ENCODE measurements at places on chromosomes 1 and 21.

GRCh38 chr1:118948351-118948750 lies 39.8 kb downstream of the TBX15 start:
- no peak for DNase-seq

DNA sequence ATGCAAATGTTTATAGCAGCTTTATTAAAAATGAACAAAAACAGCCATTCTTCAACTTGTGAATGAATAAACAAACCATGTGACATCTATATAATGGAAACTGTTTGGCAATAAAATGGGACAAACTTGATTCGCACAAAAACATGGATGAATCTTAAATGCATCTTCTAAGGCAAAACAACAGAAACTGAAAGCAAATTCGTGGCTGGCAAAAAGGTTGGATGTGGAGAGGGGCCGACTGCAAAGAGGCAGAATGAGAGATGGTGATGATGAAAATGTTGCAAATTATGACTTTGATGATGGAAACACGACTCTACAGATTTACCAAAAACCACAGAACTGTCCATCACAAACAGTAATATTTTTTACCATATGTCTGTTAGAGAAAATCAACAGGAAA lies 327.0 kb upstream of the NR5A2 start:
- DNase-seq = no peak

- DNase-seq = no peak
Measured at GRCh38 chr1:47555841-47556560, 118.2 kb downstream of the FOXD2 start.

- DNase-seq = no peak
Measured at GRCh38 chr1:187157552-187157951, 328.8 kb downstream of the PLA2G4A start.

DNA sequence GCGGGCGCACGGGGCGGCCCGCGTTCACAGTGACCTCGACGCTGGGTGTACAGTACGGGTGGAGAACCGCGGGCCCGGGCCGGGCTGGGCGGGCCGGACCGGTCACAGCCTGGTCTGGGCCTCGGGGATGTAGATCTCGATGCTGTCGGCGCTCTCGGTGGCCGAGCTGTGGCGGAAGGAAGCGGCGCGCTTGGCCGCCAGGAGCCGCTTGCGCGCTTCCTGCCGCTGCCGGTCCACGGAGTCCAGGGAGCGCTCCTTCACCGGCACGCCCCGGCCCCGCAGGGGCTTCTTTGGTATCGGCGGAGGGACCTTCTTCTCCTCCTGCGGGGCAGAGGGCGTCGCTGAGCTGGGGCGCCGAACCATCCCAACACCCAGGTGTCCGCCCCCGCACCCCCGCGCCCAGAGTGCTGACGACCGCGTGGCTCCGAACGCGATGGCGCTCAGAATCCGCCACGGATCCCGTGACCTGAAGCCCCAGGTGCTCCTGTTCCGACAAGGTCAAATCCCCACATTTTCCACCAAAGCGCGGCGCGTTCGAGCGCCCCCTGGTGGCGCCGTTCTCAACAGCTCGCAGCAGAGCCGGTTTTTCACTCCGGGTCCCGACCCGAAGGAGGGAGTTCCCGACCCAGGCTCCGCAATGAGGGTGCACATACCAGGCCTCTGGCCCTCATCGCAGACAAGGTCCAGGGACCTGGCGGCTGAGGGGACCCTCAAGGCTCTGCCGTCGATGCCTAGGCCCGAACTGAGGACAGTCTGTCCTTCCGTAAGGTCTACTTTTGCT lies 6.6 kb upstream of the SMIM12 start:
- DNase-seq = peak; percentile 95

DNA sequence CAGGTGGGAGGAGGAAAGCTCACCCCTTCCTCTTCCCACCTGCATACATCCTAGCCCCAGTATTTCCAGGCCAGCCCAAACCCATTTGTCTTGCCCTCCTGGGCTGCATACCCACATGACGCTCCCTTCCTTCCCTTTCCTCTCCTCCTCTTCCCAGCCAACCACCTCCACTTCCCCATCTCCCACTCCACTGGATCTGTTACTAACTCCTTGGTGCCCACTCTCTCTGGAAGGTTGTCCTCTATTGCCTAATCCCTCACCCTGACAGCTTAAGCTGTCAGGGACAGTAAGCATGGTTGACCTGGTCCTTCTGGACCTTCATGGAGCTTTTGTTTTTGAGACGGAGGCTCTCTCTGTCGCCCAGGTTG lies 23.0 kb upstream of the SYNC start:
- no peak for DNase-seq

- no peak for DNase-seq
Measured at GRCh38 chr1:233144434-233144833, 151.1 kb downstream of the PCNX2 start.

DNA sequence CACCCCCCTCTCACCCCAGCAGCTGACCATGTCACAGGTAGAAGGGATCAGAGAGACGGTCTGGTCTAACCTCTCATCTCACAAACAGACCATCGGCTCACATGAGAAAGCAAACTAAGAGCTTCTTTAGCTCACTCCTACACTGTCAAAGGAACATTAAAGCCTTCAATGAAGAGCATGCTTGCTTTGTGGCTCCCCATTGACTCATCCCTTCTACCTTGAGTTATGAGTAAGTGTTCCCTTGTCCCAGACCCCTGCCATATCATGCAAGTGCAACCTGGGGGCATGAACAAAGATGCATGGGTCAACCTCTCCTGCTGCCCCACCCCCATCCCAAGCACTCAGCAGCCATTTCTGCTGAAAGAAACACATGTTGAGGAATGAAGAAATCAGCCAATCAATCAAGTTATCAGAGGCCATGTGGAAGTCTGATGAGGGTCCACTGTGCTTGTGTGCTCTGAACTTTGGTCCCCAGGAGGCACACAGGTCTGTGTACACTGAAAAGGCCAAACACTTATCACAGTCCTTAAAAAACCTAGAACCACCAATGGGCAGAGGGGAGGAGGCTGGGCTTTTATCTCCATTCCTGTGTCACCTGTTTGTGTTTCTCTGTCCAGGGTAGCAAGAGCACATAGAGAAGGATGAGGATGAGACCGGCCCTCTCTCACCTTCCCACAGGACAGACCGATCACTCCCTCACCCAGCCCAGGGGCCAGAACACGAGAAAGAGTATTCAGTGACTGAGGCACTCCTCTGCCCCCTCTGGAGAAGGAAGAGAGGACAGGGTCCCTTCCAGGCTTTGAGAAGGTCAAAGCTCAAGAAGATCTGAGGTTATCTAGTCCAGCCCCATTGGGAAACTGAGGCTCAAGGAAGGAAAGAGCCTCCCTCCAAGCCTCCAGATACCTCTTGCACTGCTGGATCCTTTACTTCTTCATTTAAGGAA lies 9.5 kb downstream of the ETNK2 start:
- no peak for DNase-seq

GRCh38 chr1:24759492-24759891 lies 14.2 kb downstream of the CLIC4 start:
- DNase-seq = no peak

- peak; percentile 23 for DNase-seq
Measured at GRCh38 chr21:44547656-44548331, 3.5 kb downstream of the KRTAP10-2 start.

DNA sequence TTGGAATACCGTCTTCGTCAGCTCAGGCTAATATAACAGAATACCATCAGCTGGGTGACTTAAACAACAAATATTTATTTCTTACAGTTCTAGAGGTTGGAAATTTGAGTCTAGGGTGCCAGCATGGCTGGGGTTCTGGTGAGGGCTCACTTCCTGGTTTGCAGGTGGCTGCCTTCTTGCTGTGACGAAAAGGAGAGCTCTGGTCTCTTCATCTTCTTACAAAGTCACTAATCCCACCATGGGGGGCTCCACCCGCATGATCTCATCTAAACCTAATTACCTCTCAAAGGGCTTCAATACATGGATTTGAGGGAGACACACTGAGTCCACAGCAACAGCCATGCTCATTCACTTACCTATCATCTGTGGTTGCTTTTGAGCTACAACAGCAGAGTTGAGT lies 78.3 kb downstream of the PSMG1 start:
- no peak for DNase-seq

- DNase-seq = no peak
Measured at GRCh38 chr1:235270625-235271024, 57.4 kb downstream of the ARID4B start.

- no peak for DNase-seq
Measured at GRCh38 chr1:37728416-37728815, 36.1 kb downstream of the CDCA8 start.

- no peak for DNase-seq
Measured at GRCh38 chr1:40313329-40313957, 3.6 kb downstream of the COL9A2 start.

DNA sequence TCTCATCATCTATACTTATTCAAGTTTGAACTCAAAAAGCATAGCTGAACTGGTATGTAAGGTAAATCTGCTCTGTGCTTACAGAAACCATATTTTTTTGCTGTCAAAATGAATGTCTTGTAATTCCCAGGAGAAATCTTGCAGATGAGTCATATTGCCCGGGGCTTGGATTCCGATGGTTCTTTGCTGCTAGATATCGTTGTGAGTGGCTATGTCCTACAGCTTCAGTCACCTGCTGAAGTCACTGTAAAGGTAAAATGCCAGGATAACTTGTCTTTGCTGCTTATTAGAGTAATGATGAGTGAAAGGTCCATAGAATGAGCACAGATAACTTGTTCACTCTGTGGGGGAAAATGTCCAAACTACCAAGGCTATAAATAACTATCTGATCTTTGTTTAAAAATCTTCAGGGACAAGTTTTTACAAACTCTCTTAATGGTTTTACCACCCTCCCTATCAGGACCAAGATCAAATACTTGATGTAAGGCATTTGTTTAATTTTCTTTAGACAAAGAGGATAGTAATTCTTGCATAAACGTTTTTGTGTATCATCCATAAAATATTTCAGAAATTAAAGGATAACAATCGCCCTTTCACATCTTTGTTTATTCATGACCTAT lies 222.3 kb downstream of the TPR start:
- DNase-seq = no peak

GRCh38 chr1:112618721-112619517 lies at the start of gene ST7L:
Gene ST7L (minus strand): TSS chr1:112619141. CDS start chr1:112619113, 28 bp downstream.
- DNase-seq = peak; percentile 69

- DNase-seq = no peak
Measured at GRCh38 chr1:111948209-111949171, 41.0 kb downstream of the KCND3 start.

DNA sequence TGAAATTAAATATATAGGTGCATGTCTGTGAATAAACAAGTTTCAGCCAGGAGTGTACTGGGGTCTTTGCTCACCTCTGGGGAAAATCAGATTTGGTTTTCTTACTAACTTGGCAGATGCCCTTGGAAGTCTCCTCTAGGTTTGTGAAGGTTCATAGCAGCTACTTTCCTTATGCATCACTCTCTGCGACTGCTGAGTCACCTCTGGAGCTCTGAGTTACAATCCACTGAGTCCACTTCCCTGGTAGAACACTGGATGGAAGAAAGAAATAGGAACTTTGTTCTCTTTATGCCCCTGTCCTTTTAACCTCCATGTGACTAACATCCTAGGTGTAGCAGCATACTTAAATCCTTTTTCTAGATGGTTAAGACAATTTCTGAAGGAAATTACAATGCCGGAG lies 4.4 kb upstream of the FASLG start:
- DNase-seq = peak; percentile 44

DNA sequence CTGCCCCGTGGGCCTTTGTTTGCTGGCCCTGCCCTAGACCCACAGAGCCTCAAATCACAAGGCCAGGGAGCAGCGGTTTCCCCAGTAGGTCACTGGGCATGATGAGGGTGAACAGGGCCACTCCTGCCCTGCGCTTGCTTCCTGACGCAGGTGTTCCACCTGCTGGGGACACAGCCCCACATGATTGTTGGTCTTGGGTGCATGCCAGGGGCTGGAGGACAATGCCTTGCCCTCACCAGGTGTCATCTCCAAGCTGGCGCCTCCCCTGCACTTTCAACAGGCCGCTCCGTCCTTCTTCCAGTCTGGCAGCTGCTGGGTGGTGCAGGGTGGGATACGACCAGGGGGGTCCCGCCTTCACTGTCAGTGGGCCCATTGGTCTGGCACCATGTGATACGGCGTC lies 24.3 kb downstream of the IL10RB start:
- DNase-seq = no peak

- no peak for DNase-seq
Measured at GRCh38 chr1:10637834-10638558, 158.4 kb downstream of the CASZ1 start.

DNA sequence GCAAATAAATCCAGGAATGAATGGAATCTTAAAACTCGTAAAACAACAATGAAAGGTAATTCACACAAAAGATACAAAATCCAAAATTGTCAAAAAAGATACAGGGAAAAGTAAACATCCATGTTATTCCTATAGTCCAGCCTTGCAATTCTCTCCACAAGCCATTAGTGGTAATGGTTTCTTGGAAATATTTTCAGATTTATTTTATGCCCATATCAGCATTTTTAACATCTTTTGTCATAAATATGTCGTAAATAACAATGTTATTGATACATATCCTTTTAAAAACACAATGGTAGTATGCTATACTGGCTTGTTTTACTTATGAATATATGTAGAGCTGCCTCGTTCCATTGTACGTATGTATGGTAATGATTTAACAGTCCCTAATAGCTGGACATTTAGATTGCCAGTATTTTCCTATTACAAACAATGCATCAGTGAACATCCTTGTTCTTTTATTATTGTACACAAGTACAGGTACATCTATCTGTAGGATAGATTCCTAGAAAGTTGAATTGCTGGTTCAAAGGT lies 30.6 kb downstream of the DNTTIP2 start:
- no peak for DNase-seq

GRCh38 chr1:201381130-201381529 lies 3.6 kb upstream of the TNNT2 start:
- no peak for DNase-seq

DNA sequence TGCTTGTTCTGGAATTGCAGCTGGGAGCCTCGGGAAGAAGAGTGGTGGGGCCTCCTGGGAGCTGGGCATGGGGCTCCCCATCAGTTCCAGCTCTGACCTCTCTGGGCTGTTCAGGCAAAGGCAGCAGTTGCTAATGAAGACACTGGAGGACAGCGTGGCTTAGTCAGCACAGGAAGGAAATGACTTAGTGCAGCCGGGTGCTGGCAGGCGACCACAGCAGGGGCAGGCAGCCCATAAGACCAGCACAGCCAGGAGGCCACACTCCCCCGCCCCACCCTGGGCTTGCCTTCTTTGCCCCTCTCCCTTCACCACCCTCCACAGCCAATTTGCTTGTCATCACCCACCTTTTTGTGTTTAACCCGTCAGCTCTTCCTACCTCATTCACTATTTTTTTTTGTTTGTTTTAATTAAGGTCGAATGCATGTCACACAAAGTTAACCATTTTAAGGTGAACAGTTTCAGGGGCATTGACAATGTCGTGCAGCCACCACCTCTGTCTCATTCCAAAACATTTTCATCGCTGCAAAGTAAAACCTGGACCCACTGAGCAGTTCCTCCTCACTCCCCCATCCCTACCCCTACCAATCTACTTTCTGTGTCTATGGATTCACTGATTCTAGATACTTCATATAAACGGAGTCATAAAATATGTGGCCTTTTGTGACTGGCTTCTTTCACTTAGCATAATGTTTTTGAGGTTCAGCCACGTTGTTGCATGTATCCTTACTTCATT lies 10.9 kb downstream of the OLIG2 start:
- peak; percentile 23 for DNase-seq

Data from stimulated activated CD4-positive, alpha-beta T cell treated with anti-CD3 and anti-CD28 coated beads, Interleukin-15, amount 100 ng/mL, for 24 hours (primary cell).